ENCODE measurements at places on chromosomes 2 and 18.

DNA sequence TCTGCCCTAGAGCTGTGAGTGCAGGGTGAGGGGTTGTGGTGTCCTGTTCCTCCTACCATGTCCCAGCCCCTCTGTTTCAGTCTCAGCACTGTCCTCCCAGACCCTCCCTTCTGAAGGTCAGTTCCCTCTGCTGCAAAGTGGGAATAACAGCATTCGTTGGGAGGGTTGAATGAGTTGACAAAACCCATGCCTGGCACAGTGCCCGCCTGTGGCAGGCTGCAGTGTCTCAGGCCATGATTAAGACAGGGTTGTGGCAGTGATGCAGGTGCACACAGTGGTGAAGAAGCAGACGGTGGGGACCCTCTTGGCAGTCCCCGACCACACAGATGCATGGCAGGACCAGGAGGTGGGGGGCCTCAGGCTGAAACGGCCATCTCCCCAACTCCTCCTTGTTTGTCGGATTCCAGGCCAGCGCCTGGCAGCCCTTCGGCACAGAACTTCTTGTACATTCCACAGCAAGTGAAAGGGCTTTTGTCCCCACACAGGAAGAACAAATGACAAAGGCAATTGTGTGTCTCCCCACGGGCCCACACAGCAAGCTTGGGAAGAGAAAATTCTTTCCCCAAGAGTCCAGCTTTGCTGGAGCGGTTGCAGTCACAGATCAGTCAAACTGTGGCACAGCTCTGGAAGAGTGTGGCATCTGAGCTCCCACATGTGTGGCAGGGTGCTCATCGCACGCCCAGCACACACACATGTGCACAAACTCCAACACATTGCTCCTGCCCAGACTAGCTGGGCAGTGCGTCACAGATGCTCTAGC, 92.0 kb upstream of the MSH2 start:
- no peak for DNase-seq

GRCh38 chr2:241112592-241112991, 10.5 kb upstream of the MTERF4 start:
- DNase-seq = no peak

DNA sequence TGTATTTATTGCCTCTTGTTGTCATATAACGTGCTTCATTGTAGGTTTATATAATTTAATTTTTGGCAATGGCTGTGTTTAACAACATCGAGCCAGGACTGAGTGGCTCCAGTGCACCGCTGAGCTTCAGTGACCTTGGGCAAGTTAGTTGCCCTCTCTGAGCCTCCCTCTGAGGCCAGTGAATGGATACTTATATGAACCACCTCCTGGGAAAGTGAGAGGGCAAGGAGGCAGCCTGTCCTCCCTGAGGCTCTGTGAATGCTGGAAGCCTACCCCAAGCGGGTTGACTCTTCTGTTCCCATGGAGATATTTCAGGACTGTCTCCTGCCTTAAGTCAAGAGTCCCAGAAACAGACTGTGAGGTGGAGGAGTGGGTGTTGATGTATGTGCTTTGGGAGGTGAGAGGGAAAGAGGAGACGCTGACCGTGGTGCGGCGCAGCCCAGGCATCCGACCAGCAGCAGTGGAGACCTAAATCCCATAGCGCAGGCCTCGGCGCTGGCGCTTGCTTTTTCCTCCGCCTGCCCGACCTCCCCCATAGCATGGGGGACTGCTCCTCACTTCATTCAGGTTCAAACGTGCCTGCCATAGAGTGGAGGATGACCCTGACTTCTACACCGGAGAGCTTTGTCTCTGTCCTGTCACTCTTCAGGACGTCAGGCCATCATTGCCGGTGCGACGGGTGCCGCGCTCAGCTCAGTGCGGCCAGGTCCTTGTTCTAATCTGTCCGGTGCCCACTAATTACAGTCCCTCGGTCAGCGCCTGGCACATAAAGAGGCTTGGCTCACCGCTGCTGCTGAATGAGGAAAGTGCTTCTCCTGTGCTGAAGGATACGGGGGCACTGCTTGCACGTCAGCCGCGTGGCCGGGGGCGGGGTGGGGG, 167.3 kb upstream of the HS6ST1 start:
- no peak for DNase-seq

- DNase-seq = no peak
Measured at GRCh38 chr2:98910349-98911125, 25.5 kb downstream of the CRACDL start.

- DNase-seq = no peak
Measured at GRCh38 chr2:235725016-235725489, 231.2 kb downstream of the AGAP1 start.

GRCh38 chr2:72001937-72002690, 145.5 kb downstream of the CYP26B1 start:
- DNase-seq = no peak

DNA sequence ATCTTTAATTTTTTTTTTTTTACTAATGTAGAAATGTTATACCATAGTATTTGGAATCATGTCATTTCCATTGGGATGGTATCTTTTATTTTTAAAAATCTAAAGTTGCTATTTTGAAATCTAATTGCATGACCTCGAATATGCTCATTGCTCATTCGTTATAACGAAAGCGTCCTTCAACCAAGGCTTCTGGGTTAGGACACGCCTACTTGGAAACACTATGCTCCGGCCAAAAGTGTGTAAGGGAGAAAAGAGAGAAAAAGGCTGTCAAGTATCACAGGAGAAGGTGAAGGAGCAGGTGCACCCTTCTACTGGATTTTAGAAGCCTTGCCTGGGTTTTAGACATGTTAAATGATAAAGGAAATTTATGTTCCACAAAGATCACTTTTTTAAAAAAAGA, 465.9 kb upstream of the ID2 start:
- DNase-seq = no peak

DNA sequence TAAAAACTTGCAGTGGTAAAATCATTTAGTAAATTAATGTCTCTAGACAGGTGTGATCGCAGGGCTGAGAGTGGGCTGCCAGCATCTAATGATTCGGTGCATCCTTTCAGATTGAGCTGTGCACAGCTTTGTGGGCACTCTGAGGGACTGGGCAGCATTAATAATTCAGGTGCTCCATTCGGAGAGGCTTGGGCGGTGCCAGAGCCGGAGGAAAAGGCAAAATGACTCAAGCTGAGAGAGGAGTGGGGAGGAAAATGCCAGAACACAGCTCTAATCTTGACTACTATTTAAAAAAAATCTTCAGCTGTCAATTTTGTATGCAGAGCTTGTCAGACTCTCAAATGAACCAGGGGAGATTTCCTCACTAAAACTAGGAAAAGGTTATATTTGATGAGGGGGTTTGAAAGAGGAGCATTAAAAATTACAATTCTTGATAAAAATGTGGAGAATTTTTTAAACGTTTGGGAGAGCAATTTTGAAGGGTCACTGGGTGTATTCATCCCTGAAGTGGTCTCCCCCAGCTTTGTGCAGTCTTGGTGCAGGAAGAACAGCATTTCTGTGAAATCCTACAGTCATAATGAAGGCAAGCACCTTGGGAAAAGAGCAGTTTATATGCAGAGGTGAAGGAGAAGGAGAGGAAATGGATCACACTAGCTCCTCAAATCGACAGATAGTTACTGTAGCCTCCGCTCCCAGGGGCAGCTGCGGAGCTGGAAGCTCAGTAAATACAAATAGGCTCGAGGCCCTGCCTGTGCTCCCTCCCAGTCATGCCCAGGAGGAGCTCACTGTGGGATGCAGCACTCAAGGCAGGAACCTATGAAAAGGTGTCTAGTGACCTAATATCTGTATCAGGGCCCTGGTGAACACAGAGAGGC, 535.4 kb upstream of the RAB6C start:
- DNase-seq = no peak

DNA sequence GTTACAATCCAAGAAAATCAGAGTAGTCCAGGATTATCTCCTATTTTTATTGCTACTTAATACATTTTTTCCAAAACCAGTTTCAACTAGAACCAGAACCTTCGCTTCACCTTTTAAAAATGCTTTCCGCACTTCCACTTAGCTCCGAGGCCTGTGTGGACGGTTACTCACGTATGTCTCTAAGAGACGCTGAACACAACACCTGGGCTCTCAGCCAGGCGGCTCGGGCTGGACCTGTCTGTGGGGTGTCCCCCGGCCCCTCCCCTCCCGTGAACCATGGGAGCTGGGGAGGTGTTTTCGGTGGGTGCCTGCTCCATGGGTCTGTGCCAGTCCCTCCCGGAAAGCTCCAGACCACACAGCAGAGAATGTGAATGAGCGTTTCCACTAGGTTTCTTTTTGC, 223.8 kb downstream of the GLI2 start:
- no peak for DNase-seq

GRCh38 chr2:84052043-84052442, 407.0 kb downstream of the SUCLG1 start:
- no peak for DNase-seq
